ENCODE measurements at places on chromosomes 1 and 21. TPM values are rescaled to one million over a fixed set of nuclear protein-coding genes. Genes with fewer than 3 reads are reported as not detected.

GRCh38 chr1:39554277-39554676, 22.3 kb downstream of the PABPC4 start:
- H3K36me3 ChIP-seq = peaks cover 19% of the 10 kb centered on the region
- H3K4me1 ChIP-seq = peaks cover 11% of the 10 kb centered on the region
- no peak overlapping the region for H3K4me3 ChIP-seq
- H3K27me3 ChIP-seq = peaks cover 3% of the 10 kb centered on the region

PADI3 gene
- total RNA-seq = 0.12 TPM

DNA sequence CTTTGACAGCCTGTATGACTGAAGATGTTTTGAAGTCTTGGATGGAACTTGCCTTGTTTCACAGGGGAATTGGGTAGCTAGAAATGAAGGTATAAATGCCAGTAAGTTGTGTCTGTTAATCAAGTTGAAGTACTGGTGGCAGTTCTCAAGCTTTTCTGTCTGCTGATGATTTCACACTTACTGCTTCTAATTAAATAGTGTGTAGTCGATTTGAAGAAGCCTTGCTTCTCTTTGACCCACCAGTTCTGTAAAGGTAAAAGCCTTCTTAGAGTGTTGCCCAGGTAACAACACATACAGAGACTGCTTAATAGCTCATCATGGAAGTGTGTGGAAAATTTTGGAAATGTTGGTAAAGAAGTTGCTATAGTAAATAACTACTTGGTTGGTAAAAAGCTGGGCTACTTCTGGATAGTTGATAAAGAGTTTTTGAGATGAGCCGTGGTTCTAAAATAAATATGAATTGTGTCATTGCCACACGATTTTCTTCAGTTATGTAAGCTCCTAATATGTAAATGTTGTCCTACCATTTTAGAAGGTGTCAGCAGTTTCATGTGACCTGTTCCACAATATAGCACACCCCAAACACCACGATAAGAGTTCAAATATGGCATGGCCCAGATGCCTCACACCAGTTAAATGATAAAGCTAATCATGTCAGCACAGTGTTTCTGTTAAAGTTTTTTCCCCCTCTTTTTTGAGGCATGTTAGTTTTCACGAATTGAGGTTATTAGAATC, 7.4 kb downstream of the RABGAP1L start:
- DNase-seq = no peak
- no peaks in the 10 kb centered on the region for H3K4me1 ChIP-seq
- peaks cover 4% of the 10 kb centered on the region for H3K36me3 ChIP-seq

DNA sequence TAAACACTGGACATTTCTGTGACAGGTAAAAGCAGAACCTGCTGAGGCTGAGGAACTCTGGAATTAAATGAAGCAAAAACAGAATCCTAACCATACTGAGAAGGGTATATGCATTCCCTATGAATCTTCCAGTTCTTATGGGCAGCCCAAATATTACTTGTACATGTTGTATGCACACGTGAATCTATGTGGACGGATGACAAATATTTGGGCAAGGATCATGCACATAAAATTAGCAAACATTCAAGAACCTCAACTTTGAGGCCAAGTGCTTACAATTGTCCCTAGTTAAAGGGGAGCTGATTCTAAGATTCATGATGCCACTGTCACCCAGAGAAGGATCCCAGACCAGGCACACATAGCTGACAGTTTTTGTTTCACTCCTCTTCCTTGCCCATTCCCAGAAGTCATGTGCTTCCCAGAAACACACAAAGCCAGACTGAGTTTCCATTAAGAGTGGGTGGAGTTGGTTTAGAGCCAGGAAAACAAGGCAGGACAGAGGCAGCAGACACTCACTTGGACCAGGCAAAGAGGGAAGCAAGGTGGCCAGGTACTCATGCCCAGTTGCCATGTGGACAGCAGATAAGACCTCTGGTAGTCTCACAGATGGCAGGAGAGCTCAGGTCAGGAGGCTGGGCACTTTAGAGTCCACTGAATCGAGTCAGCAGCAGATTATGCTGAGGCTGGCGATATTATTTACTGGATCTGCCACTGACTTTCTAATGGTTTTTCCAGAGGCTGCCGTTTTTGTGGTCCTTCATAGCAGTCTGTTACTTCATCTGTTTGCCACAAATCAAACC, 25.6 kb downstream of the AK2 start:
- no peaks in the 10 kb centered on the region for H3K27me3 ChIP-seq
- peaks cover 25% of the 10 kb centered on the region for H3K4me1 ChIP-seq
- H3K36me3 ChIP-seq = peaks cover 23% of the 10 kb centered on the region
- DNase-seq = no peak
- H3K27ac ChIP-seq = no peak overlapping the region
- no peak overlapping the region for H3K4me3 ChIP-seq

ARHGEF10L gene
- total RNA-seq = 29.0 TPM

GRCh38 chr1:156251527-156251926, 3.7 kb upstream of the PAQR6 start:
- H3K27ac ChIP-seq = no peak overlapping the region
- peaks cover 24% of the 10 kb centered on the region for H3K36me3 ChIP-seq
- no peaks in the 10 kb centered on the region for H3K4me1 ChIP-seq
- no peak overlapping the region for H3K4me3 ChIP-seq

DNA sequence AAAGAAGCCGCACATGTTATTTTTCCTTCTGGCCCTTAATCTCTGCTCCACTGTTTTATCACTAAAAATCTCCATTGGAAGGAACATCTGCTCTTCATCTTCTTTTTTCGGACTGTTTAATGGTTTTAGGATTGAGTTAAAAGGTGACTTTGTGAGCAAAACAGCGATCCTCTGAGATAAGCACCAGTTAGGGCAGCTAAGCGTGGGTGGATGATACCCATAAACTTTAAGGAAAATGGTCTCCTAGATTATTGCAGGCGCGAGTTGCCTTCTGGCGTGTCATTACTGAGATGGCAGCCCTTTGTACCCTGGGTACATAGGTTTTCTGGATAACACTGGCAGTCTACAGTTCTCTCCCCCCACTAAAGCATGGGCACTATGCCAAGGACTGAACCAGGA, 44.0 kb upstream of the HMGB4 start:
- no peak for DNase-seq
- H3K27me3 ChIP-seq = peaks cover 6% of the 10 kb centered on the region
- peaks cover 5% of the 10 kb centered on the region for H3K4me1 ChIP-seq

DNA sequence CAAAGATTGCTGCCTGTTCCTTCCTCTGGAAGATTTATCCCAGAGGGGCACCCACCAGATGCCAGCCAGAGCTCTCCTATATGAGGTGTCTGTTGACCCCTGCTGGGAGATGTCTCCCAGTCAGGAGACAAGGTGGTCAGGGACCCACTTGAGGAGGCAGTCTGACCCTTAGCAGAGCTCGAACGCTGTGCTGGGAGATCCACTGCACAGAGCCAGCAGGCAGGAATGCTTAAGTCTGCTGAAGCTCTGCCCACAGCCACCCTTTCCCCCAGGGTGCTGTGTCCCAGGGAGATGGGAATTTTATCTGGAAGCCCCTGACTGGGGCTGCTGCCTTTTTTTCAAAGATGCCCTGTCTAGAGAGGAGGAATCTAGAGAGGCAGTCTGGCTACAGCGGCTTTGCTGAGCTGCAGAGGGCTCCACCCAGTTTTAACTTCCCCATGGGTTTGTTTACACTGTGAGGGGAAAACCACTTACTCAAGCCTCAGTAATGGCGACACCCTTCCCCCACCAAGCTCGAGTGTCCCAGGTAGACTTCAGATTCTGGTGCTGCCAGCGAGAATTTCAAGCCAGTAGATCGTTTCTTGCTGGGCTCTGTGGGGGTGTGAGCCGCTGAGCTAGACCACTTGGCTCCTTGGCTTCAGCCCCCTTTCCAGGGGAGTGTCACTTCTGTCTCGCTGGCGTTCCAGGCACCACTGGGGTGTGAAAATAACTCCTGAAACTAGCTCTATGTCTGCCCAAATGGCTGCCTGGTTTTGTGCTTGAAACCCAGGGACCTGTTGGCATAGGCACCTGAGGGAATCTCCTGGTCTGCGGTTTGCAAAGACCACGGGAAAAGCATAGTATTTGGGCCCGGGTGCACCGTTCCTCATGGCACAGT, 51.1 kb upstream of the PDC start:
- H3K27ac ChIP-seq = no peak overlapping the region
- DNase-seq = no peak
- H3K4me1 ChIP-seq = peaks cover 12% of the 10 kb centered on the region
- H3K4me3 ChIP-seq = no peak overlapping the region

CFHR1 gene
- not detected for total RNA-seq

DNA sequence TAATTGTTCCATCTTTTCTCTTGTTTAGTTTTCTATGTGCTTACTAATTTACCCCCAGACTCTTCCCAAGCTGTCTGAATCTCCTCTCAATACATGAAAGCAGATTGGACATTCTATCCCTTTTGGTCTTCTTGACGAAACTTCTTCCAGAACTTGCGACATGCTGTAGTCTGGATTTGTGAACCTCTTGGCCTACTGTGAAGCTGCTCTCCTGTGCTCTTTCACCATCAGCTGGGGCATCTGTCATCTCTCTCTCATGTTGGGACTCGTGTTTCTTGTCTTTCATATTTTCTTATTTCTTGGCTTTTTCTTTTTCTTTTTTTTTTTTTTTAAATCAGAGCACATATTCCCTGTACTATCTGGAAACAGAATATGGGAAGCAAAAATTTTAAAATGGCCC, 6.8 kb downstream of the CPT2 start:
- no peaks in the 10 kb centered on the region for H3K27me3 ChIP-seq

DNA sequence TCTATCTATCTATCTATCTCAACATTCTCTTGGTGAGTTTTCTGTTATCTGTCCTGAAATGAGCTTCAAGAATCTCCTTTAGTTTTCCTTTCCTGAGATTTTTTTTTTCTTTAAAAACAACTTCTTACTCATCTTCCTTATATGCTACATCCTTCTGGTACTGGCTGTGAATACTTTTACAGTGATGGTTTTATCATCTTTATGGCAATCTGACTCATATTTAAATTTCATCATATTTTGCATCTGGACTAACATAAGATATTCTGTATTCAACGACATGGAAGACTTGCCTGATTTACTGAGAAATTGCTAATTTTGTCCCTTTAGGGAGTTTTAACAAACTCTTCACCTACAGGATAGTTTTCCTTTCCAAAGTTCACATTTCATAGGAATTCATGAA, 33.0 kb downstream of the PDE4B start:
- H3K27ac ChIP-seq = peak overlapping the region; percentile 86
- peak overlapping the region; percentile 70 for H3K4me3 ChIP-seq
- peaks cover 16% of the 10 kb centered on the region for H3K36me3 ChIP-seq
- DNase-seq = peak; percentile 76
- H3K27me3 ChIP-seq = no peaks in the 10 kb centered on the region
- H3K4me1 ChIP-seq = peaks cover 88% of the 10 kb centered on the region

GRCh38 chr1:115809076-115809475, 31.9 kb downstream of the NHLH2 start:
- H3K36me3 ChIP-seq = no peaks in the 10 kb centered on the region
- no peak overlapping the region for H3K4me3 ChIP-seq
- peaks cover 9% of the 10 kb centered on the region for H3K4me1 ChIP-seq
- DNase-seq = no peak
- H3K27me3 ChIP-seq = peaks cover 11% of the 10 kb centered on the region

HCN3 gene
- total RNA-seq = 1.5 TPM

Data from HFFc6 (cell line).